ENCODE measurements at places on chromosomes 7 and 10.
A peak's percentile ranks its signal among the peaks of the same experiment; 100 is the strongest.

DNA sequence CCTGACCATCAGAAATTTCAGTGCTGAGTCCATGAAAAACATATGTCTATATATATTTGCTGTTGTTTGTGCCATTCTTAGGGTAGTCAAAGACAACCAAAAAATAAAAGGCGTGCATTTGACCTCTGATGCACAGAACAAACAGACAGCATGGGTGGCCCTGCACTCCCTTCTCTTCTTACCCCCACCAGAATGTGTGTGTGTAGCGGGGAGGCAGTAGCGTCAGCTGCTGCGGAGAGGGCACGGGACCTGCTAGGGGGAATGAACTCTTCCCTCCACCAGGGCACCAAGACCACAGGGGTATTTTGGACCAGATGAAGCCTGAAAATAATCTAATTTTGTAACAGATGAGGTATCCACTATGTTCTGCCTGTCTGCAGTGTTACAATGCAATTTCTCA lies 277.7 kb upstream of the ZNF32 start:
- DNase-seq: peak; percentile 14

DNA sequence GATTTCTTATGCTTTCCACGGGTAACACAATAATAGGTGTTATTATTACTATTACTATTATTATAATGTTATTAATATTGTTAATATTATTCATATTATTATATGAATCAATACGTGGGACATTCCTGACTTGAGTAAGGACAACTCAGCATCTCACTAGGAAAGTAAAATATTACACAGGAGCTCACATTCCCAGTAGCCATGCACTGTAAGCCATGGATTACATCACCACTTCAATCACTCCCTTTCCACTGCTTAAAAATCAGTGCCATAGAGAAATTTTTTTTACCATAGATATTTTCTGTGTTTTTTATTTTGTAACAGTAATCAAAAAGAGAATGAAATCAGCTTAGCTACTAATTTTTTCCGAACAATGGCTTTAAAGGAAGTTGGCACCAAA lies 68.5 kb upstream of the DGKI start:
- DNase-seq: no peak

DNA sequence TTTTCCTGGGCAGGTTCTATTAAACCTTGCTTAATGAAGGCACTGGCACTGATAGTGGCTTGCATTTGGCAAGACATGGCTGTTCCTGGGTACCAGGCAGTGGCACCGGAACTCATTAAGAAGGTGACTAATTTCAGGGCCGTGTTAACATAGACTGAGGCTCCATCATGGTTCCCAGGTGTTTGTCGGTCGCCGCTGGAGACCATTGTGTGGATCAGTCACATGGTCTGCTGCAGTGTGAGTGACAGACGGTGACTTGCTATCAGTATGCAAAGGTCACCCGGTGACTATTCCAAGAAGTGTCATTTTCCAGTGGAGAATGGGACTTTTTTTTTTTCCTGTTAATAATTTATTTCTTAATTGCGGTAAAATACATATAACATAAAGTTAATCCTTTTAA lies 106.3 kb downstream of the INSYN2A start:
- DNase-seq: no peak

DNA sequence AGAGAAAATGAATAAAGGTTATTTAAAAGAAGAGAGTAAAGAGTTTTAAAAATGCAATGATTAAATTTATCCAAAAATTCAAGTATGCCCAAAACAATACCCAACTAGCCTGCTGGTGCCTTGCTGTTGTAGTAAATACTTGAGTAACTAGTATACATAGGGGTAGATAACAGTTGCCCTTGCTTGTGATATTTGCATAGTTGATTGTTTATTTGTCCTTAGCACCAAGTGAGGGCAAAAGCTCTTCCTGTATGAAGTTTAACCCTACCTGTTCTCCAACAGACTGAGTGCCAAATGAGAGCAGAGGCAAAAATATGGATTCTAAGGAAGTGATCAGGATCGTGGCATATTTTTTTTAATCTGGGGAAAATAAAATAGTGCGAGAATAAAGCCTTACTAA lies 85.0 kb downstream of the PTN start:
- DNase-seq: no peak

DNA sequence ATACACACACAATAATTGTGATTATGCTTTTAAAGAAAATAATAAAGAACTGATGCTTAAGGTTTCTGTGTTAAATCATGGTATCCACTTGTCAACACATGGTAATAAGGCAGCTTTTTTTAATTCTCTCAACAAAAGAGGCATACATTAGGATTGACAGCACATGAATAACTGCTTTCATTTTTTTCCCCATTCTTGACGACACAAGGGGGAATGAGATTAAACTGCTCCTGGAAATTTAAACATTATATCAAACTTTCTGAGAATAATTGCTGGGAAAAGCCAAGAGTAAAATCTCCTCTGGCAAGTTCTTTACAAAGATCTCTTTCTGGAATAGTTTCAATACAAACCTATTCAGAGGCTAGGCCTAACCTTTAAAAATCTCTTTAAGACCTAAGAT lies 99.0 kb upstream of the GPR22 start:
- no peak for DNase-seq

- no peak for DNase-seq
Observed at GRCh38 chr10:77498829-77499228, 138.8 kb downstream of the KCNMA1 start.

GRCh38 chr10:77554996-77555397 lies 82.6 kb downstream of the KCNMA1 start:
- DNase-seq: no peak

GRCh38 chr10:92688573-92688926 lies 1.2 kb upstream of the HHEX start:
- no peak for DNase-seq

DNA sequence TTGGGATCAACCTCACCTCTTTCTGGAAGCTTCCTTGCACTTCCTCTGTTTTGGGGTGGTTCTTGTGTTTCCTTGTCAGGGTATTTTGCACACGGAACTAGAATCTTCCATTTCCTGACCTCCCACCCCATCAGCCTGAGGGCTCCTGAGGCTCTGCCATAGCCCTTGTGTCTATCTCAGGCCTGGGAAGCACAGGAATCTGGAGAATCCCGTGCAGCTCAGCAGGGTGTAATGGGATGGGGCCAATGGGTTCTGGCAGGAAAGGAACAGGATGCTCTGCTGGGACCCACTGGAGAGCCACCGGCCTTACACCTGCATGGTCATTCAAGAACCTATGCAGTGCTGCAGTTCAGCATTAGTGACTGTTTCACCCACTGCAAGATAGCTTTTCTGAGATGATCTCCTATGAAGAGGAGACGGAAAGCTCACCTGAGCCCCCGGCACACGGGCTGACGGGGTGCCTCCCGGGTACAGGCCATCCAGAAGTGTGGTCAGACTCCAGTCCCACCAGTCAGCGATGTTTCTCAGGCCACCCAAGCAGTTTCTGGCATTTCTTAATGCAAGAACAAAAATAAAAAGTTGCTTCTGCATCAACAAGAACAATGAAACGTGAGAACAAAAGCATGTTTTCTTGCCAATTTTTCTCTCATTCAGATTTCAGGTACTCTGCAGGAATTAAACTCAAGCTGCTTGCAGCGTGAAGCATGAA lies 133.2 kb downstream of the PKD1L1 start:
- no peak for DNase-seq

- no peak for DNase-seq
Observed at GRCh38 chr10:100972115-100972903, 3.0 kb downstream of the SEMA4G start.

- peak; percentile 50 for DNase-seq
Observed at GRCh38 chr7:116598278-116598677, 73.4 kb downstream of the CAV1 start.

DNA sequence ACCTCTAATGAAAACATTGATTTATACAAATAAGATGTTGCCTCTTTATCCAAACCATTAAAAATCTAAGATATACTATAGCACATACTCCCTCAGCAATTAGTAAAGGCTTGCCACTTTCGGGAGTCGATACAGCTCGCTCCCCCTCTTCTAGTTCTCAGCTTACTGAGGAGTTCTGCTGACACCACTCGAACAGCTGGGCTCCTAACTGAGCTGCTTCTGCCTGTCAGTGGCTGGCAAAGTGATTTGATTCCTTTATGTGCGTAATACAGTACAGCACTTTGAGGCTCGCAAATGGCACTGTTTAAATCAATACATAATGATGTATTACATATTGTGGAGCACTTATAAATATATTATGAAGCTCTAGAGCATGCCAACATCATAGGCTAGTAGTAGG lies 241.8 kb downstream of the CREB5 start:
- no peak for DNase-seq

DNA sequence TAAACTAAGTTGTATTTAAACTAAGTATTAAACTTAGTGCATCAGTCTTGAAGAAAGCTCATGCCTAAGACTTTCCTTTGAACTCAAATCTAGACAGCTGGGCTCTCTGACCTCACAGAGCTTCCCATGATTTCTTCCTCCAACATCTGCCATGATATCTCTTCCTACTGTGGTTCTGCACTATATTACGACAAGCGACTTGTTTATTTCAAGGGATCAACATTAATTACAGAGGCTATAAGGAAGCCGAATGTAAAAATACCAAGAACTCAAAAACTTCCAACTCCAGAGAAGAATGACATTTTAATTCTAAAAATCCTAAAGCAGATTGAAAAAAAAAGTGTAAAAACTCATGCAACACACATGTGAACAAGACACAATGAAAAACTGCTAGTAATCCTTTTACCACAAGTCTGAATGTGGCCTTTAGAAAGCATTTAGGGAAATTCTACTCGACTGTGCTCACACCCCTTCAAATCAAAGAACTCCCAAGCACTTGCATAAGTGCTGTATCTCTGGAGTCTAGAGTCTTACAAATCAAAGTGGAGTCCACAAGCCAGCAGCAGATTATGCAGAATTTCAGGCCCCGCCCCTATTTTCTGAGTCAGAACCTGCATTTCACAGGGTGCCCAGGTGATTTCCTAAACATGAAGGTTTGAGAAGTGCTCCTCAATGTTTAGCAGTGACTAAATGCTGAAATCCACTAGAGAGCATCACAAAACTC lies 22.7 kb upstream of the WASHC2A start:
- no peak for DNase-seq

GRCh38 chr7:13920053-13920697 lies 69.3 kb downstream of the ETV1 start:
- no peak for DNase-seq

GRCh38 chr7:106593028-106593417 lies 67.9 kb downstream of the CCDC71L start:
- no peak for DNase-seq

DNA sequence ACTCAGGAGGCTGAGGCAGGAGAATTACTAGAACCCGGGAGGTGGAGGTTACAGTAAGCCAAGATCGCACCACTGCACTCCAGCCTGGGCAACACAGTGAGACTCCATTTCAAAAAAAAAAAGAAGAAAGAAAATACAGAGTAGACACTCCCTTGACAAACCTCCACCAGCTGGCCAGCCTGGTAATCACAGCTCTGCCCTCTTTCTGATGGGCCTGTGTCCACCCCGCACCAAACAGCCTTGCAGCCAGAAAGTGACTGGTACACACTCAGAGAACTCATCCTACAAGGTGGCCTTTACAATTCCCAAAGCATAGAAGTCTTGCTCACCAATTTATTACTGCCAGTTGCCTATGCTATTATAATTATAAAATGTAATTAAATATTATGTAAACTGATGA lies 66.6 kb downstream of the COBL start:
- DNase-seq: no peak

GRCh38 chr7:88399696-88400240 lies 93.1 kb upstream of the STEAP4 start:
- DNase-seq: no peak

DNA sequence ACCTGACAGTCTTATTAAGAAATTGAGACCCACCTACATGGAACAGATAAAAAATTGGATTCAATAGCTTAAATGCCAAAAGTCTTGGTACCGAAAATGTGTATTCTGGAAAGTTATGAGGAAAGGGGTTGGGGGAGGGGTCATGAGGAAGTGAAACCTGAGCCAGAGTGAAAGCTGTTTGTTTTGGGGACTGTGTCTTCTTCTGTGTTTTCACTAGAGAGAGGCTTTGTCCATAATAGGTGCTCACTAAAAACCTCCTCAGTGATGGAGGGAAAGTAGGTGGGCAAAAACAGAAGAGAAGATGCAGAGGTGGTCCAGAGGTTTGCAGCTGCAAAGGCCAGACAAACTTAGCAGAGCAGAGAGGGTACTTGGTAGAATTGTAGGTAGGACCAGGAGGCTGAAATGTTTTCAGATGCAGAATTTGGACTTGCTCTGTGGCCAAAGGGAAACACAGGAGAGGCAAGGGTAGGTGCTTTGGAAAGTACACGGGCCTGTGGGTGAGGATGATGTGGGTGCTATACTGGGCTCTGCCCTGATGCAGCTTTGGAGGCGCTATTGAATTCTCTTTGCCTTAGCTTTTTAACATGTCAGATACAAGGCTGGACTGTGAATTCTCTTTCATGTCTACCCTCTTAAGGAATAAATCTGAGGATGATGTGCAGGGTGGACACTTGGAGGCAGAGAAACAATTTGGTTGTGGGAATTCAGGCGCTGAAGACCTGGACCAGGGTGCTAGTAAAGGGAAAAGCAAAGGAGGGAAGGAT lies 254.6 kb downstream of the PTEN start:
- peak; percentile 33 for DNase-seq

DNA sequence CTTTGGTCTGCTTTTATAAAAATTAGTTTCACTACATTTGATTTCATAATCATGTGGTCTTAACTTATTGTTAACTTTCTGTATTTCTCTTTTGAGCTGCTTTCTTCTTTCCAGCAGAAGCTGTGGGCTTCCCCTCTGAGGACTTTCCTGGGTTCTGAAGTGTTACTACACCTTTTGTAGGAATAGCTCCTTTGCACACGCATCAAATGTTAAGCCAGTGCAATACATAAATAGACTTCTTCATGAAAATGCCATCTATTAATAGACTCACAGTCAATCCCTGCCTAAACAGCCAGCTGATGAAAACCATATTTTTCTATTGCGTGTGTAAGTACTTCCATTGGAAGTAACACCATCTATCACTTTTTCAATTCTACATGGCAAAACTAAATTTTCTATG lies 1.5 kb downstream of the ABCB4 start:
- no peak for DNase-seq

DNA sequence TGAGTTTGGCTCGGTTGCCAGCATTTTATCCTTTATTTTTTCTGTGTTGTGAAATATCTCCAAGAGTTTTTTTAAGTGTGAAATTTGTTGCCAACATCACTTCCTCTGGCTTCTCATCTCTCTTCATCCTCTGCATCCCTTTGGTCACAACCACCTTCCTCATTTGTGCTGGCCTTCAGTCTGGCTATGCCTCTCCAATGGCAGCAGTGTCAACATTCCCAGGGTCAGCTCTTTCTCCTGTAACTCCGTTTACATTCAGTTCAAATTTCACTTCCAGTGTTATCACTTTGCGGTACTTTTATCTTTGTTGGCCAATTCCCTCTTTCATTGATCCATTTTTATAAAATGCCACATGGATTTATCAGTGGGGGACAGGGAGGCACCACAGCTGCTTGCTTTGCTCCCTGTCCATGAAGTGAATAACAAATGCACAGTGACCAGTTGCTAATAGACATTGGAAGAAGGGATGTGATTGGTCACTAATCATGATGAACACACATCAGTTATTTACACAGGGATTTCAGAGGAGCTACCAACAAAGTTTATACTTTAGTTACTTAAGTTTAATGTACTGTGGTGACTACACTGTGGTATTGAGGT lies 311.4 kb upstream of the LRGUK start:
- DNase-seq: no peak

Measured in D341Med (cell line).